Cardiac fibroblast (primary cell): ENCODE measurements at places on chromosomes 16 and 17.

- DNase-seq = peak; percentile 61
These were observed 873 bp downstream of the SETD1A start for GRCh38 chr16:30958175-30959079.

DNA sequence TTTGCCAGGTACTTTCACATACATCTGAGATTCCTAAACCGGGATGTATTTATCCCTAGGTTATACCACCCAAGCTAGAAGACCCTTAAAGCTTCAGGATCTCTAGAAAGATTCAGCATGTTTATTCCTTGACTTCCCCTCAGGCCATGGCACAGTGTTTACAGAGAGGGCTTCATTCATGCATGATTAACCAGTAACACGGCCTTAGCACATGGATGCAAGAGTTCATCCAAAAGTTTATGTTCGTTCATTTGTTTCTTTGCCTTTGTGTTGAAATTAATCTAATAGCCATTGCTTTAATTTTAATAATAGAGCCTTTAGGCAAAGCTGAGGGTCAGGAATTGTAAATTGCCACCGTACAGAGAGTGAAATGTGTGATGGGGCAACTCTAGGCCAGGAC is 13.8 kb downstream of the PCTP start:
- no peak for DNase-seq

- peak; percentile 91 for DNase-seq
These were observed 5.2 kb upstream of the NUBP1 start for GRCh38 chr16:10738231-10739077.

DNA sequence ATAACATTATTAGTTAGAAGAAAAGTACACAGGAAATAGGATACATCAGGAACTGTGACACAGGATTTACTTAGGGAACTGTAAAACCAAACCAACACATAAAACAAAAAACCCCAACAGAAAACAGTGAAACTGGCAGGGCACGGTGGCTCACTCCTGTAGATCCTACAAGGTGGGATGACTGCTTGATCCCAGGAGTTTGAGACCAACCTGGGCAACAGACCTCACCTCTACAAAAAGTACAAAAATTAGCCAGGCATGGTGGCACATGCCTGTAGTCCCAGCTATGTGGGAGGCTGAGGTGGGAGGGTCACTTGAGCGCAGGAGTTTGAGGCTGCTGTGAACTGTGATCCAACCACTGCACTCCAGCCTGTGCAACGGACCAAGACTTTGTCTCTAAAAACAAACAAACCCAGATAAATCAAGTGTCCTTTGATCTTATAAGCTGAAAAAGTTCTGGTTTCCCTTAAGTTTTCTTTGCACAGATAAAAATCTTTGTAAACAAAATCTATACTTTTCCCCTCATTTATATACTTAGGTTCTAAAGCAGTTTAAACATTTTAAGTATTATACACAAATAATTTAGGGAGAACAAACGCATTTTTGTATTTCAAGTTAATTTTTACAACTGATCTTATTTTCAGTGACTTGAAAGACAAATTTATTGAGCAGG is 111.5 kb upstream of the TOB1 start:
- no peak for DNase-seq

GRCh38 chr16:50924759-50925545 is 183.1 kb downstream of the CYLD start:
- no peak for DNase-seq

DNA sequence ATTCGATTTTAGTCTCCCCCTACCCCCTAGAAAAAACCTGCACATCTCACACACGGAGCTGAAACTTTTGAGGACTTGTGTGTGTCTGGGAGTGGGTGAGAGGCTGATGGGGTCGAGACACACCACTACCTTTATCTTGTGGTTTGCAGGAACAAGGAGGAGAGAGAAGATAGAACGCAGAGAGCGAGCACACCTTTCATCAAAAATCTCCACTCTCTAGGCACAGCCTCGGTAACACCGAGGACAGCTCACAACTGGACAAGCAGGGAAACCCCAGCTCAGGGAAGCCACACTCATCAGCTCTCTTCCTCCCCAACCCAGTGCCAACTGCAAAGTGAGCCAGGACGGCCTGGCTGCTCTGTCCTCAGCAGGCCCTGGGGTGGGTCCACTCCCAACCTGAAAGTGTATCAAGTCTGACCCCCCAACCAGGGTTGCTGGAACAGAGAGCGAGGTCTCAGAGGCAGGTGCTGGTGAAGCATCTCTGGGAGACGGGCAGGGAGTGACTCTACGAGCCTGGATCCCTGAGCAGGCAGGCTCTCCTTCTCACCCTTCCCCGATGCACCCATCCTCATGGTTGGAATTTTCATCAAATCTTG is 5.2 kb upstream of the GHDC start:
- no peak for DNase-seq

DNA sequence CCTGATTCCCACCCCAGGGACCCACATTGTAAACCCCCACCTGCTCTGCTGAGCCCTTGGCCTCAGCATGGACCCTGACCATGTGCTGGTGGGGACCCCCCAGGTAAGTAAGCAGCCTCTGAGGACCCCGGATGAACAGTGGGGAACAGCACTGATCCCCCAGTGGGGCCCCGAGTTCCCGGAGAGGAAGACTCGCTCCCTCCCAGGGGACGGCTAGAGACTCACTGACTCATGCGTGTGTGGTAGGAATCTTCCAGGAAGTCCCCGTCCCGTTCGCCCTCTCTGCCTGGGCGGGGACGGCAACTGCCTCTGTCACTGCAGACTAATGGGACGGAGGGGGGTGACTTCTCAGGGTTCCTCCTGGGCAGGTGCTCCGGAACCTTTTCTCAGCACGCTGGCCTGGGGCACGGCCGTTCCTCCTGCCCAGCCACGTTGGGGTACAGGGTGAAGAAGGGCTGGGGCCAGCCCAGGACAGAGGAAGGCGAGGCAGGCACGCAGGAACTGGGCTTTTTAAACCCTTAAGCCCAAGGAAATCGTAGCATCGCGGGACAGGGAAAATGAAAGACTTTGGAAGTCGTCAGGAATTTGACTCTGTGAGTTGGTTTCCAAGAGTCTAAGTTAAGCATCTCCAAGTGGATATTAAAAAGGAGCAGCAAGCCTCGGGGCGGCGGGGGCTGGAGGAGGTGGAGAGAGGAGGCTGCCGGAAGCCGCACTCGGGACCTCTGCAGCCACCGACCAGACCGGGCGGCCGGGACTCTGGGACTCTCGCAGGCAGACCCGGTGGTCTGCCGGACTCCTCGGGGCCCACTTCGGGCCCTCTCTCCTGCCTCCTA is 178.7 kb downstream of the SEC14L1 start:
- DNase-seq = peak; percentile 85

DNA sequence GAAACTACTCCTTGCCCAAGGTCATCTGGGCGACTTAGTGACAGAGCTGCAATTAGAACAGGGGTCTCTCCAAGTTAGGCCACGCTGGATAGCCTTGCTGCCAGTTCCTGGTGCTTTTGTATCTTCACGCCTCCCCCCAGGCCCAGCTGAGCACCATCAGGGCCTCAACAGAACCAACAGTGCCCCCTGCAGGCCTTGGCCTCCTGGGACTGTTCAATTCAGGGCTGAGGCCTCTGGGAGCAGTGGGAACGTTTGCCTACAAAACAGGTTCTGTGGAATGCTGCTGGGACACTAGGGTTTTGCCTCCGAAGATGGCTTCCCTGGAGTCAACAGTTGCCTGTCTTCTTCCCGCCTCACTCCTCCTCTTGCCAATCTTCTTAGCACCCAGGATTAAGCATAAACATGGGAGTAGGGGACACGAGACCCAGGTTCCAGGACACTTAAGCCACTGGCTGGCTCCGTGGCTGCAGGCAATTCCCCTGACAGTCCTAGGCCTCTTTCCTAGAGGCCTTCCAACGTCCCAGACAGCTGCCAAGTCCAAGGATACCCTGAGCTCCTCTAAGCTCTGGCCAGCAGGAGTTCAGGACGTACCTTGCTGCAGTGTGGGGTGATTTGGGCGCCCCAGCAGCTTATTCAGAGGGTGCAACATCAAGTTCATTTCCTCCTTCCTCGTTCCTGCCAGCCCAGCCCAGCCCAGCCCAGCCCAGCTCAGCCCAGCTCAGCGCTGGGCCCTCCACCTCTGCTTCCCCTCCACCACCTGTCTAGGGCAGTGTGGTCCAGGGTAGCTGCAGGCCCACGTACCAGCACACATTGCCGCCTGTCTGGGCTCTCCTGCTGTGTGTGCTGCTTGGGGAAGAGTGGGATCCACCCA is 246.6 kb upstream of the RPL38 start:
- DNase-seq = no peak

GRCh38 chr16:78098087-78098486 is 1.4 kb upstream of the WWOX start:
- no peak for DNase-seq

- no peak for DNase-seq
These were observed 15.1 kb upstream of the BAIAP2 start for GRCh38 chr17:81019563-81020442.

- DNase-seq = no peak
These were observed 518 bp upstream of the SPATA22 start for GRCh38 chr17:3472137-3472536.

DNA sequence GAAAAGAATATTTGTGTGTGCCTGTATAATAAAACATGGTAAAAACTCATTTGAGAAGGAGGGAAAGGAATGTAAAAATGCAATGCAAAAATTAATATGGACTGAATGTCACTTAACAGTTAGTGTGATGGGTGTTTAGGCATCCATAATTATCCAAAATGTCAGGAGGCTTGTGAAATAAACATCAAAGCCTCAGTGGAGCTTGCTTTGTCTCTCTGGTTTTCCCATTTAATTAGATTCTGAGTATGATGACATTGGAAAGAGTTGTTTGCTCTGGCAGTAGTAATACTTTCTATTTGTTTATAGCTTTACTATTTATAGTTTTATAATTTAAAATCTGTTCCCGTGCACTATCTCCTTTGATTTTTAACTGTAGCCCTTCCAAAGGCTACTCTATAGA is 51.9 kb downstream of the CNTNAP4 start:
- DNase-seq = no peak

DNA sequence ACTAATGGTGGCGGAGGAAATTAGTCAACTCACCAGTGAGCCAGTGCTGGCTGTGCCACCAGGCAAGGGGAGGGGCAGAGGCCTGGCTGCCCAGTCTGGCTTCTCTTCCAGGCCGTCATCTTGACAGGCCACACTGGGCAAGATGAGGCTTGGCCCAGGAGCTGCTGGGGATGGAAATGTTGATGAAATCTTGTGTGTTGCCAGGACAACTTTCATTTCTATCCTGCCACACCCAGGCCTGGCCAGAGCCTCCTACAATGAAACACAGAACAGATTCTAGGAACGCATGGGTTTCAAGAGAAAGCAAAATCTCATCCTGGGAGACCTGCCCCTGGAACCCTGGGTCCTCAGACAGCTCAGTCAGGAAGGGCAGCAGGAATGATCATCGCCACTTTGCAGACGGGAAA is 9.3 kb downstream of the HEXIM2 start:
- DNase-seq = peak; percentile 69

- DNase-seq = peak; percentile 96
These were observed at the start of gene MILR1 for GRCh38 chr17:64448665-64449512. MILR1 (plus strand) TSS chr17:64449115; CDS start chr17:64449169, 54 bp downstream.

DNA sequence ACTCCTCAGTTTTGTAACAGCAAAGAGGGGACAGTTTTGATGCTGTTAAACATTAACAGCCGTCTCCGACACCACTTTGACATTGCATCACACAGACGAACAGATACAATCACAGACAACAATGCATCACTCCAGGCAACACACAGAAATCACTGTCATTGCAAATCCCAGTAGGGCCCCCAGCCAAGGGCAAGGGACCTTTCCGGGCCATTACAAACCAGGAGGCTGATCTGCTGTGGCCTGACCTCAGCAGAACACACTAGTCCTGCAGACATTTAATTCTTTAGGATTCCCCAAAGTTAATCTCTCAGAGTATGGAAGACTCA is 136.2 kb upstream of the RCVRN start:
- DNase-seq = no peak

DNA sequence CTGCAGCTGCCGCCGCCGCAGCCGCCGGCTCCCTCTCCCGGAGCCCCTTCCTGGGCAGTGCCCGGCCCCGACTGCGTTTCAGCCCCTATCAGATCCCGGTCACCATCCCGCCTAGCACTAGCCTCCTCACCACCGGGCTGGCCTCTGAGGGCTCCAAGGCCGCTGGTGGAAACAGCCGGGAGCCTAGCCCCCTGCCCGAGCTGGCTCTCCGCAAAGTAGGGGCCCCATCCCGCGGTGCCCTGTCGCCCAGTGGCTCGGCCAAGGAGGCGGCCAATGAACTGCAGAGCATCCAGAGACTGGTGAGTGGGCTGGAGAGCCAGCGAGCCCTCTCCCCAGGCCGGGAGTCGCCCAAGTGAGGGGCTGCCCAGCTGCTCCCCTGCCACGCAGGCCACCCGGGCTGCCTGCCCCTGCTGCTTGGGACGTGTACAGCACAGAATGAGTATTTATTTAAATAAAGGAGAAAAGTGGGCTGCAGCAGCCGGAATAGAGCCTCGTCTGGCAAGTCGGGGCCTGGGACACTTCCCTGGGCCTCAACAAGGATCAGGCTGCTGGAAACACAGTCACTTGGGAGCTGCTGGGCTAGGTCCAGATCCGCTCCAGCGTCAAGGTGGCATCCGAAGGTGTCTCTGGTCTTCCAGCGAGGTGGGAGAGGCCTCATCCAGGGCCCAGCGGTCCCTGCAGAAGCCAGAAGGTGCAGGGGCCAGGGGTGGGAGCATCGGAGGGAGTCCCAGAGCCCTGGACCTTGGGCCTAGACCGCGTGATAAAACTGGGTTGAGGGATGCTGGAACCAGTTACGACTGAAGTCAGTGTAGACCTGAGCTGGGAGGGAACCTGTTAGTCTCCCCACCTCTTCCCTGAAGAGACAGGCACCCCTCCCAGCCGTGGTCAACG is 8.8 kb downstream of the TBX2 start:
- peak; percentile 57 for DNase-seq

DNA sequence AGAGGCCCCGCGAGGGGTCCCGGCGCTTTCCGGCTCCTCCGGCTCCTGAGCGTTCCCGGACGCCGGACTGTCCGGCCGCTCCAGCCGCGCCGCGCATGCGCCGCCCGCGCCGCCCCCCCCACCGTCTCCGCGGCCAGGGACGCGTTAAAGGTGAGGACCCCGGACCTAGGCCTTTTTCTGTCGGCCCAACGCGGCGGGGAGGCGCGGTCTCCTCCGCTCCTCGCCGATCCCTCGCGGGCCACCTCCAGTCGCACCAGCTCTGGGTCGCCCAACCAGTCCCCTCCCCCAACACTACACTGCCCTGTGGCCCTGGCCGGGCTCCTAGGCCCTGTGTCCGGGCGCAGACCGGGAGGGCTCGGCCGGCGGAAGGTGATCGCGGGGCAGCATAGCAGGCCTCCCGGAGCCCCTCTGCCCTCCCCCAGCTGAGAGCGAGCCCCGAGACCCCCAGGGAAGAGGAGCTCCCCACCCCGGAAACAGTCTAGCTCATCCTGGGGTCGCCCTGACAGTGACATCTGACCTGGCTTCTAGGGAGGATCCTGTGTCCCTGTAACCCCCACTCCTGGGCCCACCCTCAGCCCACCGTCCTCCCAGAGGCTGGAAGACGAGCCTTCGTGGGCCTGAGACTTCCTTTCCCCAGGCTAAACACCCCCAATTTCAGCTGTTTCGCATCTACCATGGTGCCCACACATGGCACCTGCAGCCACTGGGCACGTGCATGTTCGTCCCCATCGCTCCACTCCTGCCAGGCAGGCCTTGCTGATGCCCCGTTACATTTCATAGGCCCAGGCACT is 14.7 kb upstream of the BCAR1 start:
- DNase-seq = peak; percentile 76

- DNase-seq = peak; percentile 54
These were observed 791 bp upstream of the SUPT4H1 start for GRCh38 chr17:58352596-58353388.

GRCh38 chr17:29157310-29157709 is 22.9 kb downstream of the MYO18A start:
- no peak for DNase-seq
